ENCODE measurements at places on chromosomes 13 and 19.

DNA sequence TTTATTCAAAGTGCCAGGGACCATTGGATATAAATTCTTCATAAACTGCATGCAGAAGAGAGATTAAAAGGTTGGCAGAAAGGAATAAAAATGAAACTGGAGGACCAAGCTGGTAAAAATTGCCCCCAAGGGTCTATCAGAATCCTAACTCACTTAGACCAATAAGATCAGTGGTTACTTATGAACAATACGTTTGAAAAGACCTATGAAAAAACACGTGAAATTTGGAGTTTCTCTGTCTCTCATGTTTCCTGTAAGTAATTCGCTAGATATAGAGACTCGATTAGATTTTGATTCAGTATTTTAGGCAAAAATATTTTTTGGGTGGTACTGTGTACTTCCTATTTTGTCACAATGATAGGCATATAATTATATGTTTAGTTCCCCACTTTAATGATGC, 22.9 kb downstream of the GARRE1 start:
- no peak for DNase-seq

DNA sequence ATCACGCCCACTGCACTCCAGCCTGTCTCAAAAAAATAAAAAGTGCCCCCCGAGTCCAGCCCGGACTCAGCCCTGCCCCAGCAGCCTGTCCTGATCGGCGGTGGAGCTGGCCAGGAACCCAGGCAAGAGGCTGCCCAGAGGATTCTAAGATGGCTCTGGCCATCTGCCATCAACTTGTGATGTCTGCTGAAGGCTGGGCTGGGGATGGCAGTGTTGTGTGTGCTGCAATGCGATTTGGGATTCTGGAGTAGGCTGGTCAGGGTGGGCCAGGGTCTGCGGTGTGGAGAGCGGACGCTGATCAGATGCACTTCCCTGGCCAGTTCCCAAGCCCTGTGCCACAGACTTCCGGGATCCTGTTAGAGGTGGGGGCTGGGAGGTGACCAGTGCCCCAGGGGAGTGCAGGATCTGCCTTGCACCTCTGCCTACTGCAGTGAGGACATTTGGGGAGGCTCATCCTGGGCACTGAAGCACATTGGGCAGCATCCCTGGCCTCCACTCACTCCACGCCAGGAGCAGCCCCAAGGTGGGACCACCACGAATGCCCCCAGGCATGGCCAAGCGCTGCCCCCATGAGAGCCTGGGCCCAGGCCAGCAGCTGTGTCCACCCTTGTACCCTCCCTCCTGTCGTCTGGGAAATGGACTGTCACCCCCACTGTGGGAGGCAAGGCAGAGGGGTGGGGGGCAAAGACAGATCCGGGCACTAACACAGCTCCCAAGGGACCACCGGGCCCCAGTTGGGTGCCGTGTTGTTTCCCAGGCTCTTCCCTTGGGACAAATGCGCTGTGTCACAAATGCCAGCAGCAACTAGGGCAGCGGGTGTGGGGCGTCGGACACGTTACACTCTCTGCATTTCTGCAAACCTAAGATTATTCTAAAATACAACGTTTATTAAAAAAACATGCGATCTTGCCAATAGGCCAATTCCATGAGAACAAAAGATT, 3.4 kb upstream of the TBXA2R start:
- DNase-seq = no peak

DNA sequence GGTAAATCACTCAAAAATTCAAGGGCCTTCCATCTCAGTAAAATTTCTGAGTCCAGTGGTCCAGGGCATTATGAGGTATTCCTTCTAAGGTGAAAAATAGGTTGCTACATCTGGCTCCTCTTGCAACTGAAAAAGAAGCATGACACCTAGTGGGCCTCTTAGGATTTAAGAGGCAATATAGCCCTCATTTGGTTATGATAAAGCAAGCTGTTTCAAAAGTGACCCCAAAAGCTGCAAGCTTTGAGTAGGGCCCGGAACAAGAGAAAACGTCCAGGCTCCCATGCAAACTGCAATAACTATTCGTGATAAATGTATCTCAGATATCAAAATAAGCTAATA, 1910.2 kb upstream of the PRR20A start:
- no peak for DNase-seq

DNA sequence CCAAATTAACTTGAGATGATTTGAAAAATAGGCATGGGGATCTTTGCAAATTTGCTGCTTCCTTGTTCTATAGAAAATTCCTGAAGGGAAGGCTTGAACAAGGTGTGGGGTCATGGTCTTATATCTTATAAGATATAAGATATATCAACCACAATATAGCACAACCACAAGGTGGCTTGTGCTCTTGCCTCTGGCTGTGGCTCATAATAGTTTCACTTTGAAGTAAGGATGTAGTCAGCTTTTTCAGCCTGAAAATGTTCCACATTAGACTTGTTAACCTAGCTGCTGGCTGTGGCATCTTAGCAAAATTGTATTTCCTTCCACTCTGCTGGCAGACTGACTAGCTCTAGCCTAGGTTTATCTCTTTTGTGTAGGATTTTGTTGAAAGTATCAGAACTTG, 169.7 kb downstream of the KLF5 start:
- no peak for DNase-seq

- DNase-seq = no peak
Observed at GRCh38 chr13:81916461-81916860, 1575.5 kb upstream of the SPRY2 start.

DNA sequence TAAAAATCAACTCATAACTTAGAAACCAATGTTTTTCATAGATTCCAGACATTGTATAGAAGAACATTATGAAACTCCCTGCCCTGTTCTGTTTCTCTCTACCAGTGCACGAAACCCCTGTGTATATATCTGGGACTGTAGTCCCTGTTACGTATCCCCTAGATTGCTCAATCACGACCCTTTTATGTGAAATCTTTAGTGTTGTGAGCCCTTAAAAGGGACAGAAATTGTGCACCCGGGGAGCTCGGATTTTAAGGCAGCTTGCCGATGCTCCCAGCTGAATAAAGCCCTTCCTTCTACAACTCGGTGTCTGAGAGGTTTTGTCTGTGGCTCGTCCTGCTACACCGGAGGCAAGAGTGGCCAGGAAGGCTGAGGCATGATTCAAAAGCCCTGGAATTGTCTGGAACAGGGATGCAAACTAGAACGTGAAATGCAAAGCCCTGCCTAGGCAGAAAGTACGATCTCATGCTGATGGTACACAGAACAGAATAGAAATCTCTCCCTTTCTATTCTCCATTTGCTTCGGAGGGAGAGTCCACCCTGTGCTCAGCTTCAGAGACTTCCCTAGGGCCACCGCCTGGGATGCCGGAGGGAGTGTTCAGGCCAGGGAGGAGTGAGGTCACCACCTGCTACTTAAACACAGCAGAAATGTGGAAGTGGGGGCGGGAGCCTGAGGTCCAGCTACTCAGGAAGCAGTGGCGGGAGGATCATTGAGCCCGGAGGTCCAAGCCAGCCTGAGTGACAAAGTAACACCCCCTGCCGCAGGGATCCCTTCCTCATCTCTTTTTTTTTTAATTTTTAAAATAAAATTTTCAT, 758 bp upstream of the ZNF888 start:
- DNase-seq = no peak

DNA sequence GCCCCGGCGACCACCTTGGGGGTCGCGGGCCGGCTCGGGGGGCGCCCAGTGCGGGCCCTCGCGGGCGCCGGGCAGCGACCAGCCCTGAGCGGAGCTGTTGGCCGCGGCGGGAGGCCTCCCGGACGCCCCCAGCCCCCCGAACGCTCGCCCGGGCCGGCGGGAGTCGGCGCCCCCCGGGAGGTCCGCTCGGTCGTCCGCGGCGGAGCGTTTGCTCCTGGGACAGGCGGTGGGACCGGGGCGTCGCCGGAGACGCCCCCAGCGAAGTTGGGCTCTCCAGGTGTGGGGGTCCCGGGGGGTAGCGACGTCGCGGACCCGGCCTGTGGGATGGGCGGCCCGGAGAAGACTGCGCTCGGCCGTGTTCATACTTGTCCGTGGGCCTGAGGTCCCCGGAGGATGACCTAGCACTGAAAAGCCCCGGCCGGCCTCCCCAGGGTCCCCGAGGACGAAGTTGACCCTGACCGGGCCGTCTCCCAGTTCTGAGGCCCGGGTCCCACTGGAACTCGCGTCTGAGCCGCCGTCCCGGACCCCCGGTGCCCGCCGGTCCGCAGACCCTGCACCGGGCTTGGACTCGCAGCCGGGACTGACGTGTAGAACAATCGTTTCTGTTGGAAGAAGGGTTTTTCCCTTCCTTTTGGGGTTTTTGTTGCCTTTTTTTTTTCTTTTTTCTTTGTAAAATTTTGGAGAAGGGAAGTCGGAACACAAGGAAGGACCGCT, 729 bp downstream of the STK11 start:
- DNase-seq = no peak

GRCh38 chr13:112255550-112256120, 120.5 kb upstream of the SPACA7 start:
- DNase-seq = no peak

- no peak for DNase-seq
Observed at GRCh38 chr13:98937911-98938381, 39.9 kb downstream of the DOCK9 start.

DNA sequence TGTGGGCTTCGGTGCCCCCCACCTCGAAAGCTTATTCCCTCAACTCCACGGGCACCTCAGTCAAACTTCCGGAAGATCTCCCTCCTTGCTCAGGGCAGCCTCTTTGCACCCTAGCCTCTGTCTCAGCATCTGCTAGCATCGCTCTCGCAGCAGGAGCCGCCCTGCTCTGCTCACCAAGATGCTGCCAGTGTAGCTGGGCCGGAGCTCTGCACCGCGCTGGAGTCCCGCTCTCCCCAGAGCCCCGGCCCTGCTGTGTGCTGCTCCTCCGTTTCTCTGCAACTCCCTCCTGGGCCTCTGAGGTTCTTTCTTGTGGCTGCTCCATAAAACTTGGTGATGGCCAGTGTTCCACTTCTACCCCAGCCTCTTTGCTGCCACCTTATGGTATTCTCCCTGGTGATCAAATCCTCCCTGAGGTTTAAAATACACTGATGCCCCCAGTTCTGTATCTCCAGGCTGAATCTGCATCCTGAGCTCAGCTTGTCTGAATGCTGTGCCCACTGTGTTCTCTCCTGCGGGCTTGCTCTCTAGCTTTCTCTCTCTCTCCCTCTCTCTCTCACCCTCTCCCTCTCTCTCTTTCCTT, 198.0 kb downstream of the UQCRFS1 start:
- DNase-seq = no peak

DNA sequence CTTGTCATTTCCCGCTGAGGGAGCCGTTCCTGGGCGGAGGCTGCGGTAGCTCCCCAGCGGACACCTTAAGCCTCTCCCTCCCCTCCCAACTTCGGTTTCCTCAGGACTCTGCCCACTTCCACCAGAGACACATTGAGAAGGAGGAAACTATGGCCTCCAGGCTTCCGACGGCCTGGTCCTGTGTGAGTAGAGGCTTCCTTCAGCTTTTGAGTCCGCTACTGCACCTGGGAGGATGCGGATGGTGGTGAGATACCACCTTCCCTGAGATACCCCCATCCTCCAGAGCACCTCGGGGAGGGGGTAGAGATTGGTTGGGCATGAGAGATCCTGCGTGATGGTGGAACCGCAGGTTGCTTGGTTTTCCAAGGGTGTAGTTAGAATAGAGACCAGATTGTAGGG, 955 bp downstream of the ZNF274 start:
- DNase-seq = no peak

GRCh38 chr13:76735641-76736040, 150.6 kb downstream of the KCTD12 start:
- DNase-seq = no peak

DNA sequence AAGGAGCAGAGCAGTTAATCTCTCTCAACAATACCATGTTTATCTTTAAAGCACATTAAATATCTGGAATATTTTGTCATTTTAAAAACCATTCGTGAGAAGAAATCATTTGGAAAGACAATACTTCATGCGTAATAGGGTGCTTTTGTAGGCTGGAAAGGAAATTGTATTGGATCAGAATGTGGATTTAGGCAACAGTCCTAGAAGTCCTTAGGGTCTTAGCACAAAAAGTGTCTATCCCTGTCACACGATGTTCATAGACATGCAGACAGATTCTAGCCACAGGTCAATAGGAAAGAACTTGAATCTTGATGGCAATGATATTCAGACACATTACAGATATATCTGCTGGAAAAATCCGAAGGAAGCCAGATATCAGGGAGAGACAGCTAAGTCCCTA, 156.0 kb downstream of the KCTD12 start:
- DNase-seq = no peak

GRCh38 chr13:91632086-91632485, 233.7 kb downstream of the GPC5 start:
- DNase-seq = no peak

- no peak for DNase-seq
Observed at GRCh38 chr13:94028650-94029049, 450.8 kb downstream of the DCT start.

DNA sequence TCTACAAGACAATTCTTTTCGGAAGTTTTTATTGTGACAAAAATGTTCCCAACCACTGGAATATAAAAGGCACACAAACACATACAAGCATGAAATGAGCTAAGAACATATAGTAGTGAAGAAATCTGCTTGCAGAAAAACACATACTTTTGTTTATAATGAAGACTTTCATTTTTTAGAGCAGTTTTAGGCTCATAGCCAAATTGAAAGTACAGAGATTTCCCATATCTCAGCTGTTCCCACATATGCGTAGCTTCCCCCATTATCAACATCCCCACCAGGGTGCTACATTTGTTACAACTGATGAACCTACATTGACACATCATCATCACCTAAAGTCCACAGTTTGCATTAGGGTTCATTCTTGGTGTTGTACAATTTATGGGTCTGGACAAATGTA, 249.4 kb downstream of the KCTD12 start:
- no peak for DNase-seq

DNA sequence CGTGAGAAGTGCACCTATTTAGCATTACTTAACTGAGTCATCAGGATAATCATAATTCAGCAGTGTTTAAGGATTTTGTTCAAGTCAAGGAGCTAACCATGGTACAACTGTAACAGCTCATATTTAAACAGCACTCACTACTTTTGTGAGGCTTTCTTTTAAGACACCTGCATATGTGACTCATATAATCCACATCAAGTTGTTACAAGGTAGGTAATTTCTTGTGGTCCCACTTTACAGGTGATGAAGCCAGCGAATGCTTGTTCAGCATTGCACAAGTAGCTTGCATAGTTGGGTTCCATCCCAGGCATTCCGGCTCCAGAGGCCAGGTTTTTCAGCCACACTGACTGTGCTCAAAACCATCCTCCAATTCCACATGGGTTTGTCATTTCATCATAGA, 569.2 kb downstream of the MYO16 start:
- DNase-seq = no peak

GRCh38 chr19:3692141-3693024, 7.9 kb downstream of the PIP5K1C start:
- DNase-seq = no peak
